ENCODE measurements at places on chromosomes 3 and 15.
A peak's percentile ranks its signal among the peaks of the same experiment; 100 is the strongest.

DNA sequence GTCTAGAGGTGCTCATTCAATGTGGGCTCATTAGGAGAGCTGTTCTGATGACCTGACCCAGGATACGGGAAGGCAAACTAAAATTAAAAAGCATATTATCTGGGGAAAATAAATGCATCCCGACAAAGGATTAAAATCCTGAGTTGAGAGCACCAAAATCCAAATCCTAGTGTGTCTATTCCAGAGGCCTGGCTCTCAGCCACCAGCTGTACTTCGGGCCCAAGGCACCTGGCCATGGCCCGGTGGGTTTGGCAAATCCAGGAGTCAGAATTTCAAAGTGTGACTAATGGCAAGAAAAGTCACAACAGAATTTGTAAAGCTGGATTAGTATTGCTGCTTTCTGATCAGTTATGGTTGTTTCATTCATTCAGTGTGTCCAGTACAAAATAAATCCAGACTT, 2.6 kb upstream of the LYSMD4 start:
- DNase-seq: no peak

DNA sequence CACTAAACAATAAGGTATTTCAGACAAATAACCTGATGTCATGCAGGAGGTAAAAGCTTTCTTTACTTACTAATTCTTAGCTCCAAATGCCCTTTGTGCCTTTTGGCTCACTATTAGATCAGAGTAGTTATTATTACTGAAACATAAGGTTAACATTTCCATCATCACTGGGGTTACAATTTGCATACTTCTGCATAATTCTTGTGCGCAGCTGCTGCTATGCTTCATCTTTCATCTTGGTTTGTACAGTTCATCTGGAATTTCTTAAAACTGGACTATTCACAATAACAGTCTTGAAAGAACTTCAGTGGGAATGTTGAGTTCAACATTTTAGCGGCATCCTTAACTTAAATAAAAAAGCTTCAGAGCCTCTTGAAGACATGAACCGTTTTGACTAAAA, 383.2 kb upstream of the ADAMTS9 start:
- no peak for DNase-seq

- no peak for DNase-seq
Observed at GRCh38 chr3:138945709-138946662, 951 bp downstream of the FOXL2 start.

DNA sequence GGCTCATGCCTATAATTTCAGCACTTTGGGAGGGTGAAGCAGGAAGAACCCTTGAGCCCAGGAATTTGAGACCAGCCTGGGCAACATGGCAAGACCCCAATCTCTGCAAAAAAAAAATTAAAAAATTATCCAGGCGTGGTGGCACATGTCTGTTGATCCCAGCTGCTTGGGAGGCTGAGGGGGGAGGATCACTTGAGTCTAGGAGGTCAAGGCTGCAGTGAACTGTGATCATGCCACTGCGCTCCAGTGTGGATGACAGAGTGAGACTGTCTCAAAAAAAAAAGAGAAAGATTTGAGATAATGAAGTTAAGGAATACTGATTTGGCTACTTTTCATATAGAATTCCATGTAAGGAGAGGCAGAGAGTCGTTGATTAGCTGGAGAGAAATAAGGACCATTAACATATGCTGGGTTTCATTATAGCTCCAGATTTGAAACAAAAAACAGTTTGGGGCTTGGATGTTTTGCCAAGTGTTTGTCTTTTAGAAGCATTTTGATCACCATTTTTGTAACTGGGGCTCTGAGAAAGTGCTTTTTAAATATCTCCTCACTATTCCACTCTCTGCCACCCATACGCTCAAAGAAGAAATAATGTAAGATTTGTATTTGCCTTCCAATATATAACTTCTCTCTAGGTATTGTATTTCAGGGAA, 214.2 kb downstream of the FEZF2 start:
- DNase-seq: no peak

DNA sequence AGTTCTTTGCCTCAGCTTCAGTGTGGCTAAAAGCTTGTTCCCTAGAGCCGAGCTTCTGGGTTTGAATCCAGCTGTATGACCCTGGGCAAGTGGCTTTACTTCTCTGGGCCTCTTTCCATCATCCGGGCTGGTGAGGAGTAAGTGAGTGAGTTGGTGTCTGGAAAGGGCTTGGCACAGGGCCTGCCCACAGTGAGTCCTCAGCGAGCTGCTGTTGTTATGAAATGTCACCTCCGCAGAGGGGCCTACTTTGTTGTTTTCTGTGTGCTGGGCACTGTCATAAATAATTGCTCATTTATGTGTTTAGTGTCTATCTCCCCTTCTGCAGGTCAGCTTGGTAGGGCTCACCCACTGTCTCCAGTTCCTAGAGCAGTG, 31.7 kb downstream of the SLC6A6 start:
- DNase-seq: no peak

GRCh38 chr15:90141646-90142045, 39.4 kb upstream of the IDH2 start:
- no peak for DNase-seq

- no peak for DNase-seq
Observed at GRCh38 chr15:62250186-62250585, 85.1 kb upstream of the C2CD4B start.

- DNase-seq: peak; percentile 63
Observed at GRCh38 chr3:88150371-88150770, 612 bp downstream of the C3orf38 start.

DNA sequence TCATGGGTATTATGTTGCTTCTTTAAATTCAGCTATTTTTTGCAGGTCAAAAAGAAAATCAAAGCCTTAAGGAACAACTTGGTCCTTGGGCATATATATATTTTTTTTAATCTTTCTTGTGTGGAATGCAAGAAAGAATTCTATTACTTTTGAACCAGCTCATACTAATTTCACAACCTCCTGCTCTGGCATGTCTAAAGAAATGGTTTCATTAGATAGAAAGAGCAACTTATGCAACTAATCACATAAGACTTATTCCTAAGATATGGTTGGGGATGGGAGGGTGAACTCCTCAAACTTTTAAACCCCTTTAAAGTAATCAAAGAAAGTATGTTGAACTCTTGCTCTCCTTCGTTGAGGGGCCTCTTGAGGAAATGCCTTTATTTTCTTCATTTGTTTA, 114.9 kb downstream of the GMNC start:
- no peak for DNase-seq

- DNase-seq: no peak
Observed at GRCh38 chr3:158768881-158769543, 32.8 kb upstream of the MFSD1 start.

DNA sequence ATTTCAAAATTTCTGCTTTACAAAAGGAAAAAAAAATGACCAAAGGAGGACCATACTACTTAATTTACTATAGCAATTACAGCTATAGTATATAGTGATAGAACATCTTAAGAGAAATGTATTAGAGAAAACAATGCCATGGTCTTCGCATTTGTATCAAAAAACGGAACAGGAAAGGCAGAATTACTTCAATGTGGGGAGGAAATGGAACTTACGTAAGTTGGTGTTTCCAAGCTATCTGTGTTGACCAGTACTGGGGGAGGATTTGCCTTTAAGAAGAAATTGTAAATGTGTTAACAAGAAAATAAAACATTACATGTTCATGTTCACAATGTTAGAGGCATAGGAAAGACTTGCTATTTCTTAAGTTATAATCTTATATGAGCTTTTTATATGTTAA, 119.9 kb upstream of the MELTF start:
- DNase-seq: peak; percentile 71

DNA sequence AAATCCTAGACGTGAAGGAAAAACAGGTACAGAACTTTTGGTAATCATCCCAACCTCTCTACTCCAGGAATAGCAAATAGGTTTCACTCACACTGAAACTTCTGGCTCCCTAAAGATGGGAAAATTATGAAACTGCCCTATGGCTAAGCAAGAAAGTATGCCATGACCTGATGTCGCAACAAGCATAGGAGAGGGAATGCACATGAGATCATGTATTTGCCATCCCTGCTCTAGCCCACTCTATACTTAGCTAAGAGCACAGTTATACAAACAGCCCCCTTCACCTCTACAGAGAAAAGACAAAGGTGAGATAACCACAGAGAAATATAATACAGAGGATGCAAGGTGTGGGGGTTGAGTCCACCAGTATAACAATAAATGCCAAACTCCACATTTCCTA, 102.7 kb downstream of the TBC1D5 start:
- DNase-seq: no peak

GRCh38 chr15:26772154-26773066, at the start of gene GABRB3:
TSS of gene GABRB3 (minus strand) at chr15:26773066.
- DNase-seq: no peak

DNA sequence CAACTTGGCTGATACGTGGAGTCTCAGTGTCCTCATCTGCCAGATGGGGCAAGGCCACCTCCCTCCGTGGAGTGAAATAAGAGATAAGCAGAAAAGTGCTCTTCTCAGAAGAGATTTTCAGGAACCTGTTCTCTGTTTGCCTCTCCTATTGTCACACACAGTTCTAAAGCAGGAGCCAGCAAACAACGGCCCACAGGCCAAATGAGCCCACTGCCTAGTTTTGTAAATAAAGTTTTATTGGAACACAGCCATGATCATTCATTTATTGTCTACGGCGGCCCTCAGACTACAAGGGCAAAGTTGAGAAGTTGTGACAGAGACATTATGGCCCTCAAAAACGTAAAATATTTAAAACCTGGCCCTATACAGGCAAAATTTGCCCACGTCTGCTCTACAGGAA, 256.8 kb upstream of the IGF1R start:
- no peak for DNase-seq

Data from KBM-7 (cell line).